ENCODE measurements at places on chromosomes 11 and 22.

- DNase-seq = no peak
These were observed 72.7 kb downstream of the SIK2 start for GRCh38 chr11:111674941-111675340.

DNA sequence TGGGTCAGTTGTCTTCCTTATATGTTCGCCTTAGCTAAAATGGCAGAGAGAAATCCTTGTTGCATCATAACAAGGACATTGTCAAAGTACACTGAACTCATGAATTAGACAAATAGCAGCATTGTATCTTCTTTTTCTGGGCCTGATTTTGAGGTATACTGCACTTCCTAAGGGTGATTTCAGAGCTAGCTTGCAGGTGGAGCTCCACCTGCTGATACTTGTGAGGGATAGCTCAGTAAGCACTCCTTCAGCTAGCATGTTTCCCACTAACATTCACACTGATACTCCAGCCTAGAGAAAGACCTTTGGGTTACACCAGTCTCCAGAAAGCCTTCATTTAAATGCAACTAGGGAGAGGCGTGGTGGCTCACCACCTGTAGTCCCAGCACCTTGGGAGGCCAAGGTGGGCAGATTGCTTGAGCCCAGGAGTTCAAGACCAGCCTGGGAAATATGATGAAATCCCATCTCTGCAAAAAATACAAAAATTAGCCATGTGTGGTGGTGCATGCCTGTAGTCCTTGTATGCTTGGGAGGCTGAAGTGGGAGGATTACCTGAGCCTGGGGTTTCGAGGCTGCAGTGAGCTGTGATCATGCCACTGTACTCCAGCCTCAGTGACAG, 29.8 kb downstream of the JAM3 start:
- no peak for DNase-seq

DNA sequence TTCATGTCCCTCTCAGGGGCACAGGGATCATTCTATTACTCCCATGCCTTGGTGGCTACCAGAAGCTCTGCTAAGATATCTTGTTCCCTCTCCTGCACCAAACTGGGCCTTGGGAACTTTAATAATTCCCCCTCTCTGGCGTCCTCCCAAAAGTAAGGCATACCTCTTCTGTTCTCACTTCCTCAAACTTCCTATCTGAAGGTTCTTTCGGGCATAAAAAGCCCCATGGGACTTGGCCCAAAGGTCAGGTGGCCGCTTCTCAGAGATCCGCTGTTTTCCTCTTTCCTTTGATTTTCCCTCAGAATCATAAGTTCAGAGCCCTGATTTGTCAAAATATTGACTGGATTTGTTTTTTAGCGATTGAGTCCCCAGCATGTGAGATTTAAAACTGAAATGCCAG, 13.0 kb downstream of the POLD3 start:
- no peak for DNase-seq

DNA sequence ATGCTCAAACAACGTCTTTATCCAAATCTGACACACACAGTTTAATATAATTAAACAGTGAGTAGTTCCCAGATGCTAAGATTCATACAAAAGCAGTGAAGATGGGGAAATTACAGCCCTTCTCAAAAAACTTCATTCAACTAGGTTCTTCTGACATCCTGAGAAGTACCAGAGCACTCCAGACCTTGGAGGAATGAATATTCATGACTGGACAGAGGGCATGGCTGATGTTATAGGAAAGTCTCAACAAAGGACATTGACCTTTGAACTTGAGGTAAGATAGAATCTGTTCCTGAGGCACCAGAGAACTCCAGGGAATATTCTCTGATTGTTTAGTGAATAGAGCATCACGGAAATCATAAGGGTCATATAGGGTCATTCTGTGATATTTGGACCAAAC, 106.4 kb upstream of the SLC5A12 start:
- no peak for DNase-seq

GRCh38 chr22:45597460-45598192, 74.0 kb upstream of the ATXN10 start:
- DNase-seq = no peak

- no peak for DNase-seq
These were observed 2.0 kb upstream of the TBX10 start for GRCh38 chr11:67641338-67642172.

DNA sequence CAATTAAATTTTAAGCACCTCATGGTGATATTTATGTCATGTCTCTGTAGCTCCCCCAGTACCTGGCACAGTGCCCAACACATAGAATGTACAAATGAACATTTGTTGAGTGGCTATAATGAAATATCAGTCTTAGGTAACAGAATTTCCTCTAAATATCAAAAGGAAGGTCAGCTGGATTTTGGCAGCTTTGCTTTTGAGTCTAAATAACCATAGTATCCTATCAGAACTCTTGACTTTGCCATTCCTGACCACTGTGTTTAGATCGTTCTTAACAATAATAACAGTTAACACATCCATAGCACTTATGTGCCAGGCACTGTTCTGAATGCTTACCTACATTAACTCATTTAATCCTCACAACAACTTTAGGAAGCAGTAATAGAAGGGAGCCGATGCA, 26.6 kb downstream of the TMEM123 start:
- no peak for DNase-seq

- no peak for DNase-seq
These were observed 140.2 kb upstream of the SESN3 start for GRCh38 chr11:95371153-95371552.

- no peak for DNase-seq
These were observed 44.5 kb upstream of the TEAD1 start for GRCh38 chr11:12629601-12630313.

- DNase-seq = no peak
These were observed 14.6 kb downstream of the KCNJ1 start for GRCh38 chr11:128852327-128853023.

DNA sequence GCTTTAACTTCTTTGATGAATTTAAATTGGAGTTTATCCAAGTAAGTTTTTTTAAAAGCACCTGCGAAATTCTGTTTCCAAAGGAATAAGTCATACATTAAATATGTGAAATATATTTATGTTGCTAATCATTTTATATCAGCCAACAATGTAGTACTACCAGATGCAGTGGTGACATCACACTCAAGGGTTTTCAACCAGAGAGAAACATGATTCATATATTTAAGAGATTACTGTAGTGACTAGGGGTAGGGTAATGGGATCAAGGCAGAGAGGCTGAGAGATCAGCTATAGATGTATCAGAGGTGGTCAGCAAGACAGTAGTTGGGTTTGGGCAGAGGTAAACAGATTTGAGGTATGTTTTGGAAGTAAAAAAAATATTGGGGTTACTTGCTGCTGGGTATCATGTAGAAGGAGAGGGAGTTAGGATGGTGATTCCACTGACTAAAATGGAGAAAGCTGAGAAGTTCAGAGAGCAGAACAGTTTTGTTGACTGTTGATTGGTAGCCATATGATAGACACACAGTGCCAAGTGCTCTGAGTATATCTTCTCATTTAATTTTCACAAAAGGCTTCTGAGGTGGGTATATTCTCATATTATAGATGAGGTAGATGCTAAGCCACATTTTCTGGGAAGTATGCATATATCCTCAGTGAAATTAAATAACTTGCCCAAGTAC, 39.4 kb downstream of the CEP57 start:
- DNase-seq = no peak

GRCh38 chr11:33444835-33445594, 187.8 kb downstream of the HIPK3 start:
- no peak for DNase-seq

DNA sequence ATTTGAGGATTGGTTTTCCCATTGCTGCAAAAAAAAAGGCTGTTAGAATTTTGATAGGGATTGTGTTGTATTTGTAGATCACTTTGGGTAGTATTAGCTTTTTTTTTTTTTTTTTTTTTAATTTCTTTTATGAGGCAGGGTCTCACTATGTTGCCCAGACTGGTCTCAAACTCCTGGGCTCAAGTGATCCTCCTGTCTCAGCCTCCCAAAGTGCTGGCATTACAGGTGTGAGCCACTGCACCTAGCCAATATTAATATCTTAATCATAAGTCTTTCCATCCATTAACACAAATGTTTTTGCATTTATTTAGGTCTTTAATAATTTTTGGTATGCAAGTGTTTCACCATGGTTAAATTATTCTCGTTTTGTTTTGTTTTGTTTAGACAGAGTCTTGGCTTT, 23.0 kb upstream of the AIFM3 start:
- no peak for DNase-seq

- no peak for DNase-seq
These were observed 309.8 kb upstream of the NCAM1 start for GRCh38 chr11:112651386-112651785.

GRCh38 chr11:134657631-134658030, 245.6 kb upstream of the B3GAT1 start:
- DNase-seq = no peak

GRCh38 chr11:1553808-1554594, 18.1 kb downstream of the DUSP8 start:
- DNase-seq = no peak

DNA sequence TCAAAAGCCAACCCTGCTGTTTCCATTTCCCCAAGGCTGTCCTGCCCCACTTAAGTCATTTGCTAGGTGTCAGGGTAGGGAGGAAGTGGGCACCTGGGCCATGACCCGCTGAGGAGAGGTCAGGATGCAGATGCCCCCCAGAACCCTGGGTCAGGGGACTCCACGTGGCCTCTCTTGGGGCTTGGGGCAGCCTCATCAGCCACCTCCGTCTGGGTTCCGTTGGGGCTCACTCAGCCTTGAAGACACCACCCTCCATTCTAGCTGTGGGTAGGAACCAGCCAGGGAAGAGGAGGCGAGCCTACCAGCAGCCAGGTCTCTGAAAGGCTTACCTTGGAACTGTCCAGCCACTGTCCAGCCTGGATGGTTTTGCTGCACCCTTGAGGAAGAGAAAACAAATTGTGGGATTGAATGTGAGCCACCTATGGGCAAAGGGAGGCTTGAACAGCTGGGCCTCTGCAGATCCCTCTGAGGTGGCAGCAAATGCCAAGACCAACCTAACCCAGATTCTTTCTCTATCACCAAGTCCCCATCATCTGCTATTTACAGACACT, 2.5 kb downstream of the APOL4 start:
- no peak for DNase-seq

Data from stimulated activated CD8-positive, alpha-beta memory T cell treated with anti-CD3 and anti-CD28 coated beads, Interleukin-7, amount 100 ng/mL, for 1 hour (primary cell).